GM10248 (cell line): ENCODE measurements at places on chromosomes 11 and 22.

DNA sequence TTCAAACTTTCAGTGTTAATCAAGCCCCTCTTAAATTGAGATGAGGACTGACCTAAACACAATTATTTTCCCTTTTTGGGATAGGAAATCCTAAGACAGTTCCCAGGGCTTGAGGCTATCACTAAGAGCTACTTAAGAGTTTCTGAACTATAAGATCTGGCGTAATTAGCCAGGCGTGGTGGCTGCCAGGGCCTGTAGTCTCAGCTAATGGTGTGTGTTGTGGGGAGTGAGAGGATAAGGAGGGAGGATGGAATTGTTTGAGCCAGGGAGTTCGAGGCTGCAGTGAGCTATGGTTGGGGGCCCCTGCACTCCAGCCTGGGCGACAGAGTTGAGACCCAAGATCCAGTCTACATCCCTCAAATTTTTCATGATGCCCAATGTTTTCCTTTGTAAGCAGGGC, 23.5 kb upstream of the EXPH5 start:
- DNase-seq = no peak

DNA sequence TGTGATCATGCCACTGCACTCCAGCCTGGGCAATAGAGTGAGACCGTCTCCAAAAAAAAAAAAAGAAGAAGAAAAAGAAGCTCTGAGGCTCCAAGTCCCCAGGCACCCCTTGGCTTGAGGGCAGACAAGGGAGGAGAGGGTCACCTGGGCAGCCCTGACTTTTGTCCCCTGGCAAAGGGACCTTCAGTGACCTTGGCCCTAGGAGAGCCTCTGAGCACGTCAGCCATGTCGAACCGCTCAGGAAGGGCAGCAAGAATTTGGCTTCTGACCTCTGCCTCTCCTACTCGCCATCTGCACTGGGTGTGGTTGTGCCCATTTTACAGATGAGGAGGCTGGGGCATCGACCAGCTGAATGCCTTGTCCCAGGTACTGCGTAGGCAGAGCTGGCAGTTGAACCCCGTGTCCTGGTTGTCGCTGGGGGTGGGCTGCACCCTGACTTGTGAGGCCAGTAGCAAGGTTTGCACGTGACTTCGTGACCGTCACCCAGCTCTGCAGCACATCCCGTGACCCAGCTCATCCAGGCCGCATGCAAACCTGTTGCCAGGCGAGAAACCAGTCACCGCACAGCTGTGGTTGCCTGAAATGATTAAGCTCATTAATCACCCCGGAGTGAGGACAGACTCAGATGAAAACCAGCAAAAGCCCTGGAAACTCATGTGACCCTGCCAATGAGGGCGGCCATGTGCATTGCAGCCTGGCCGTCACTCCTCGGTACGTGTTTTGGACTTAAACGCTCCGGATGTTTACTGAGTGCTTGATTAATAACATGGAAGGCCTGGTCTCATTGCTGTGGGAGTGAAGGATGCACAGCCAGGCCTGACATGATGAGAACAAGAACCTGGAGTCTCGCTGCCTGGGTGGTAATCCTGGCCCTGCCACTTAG, 47.7 kb upstream of the PPP6R3 start:
- DNase-seq = no peak

DNA sequence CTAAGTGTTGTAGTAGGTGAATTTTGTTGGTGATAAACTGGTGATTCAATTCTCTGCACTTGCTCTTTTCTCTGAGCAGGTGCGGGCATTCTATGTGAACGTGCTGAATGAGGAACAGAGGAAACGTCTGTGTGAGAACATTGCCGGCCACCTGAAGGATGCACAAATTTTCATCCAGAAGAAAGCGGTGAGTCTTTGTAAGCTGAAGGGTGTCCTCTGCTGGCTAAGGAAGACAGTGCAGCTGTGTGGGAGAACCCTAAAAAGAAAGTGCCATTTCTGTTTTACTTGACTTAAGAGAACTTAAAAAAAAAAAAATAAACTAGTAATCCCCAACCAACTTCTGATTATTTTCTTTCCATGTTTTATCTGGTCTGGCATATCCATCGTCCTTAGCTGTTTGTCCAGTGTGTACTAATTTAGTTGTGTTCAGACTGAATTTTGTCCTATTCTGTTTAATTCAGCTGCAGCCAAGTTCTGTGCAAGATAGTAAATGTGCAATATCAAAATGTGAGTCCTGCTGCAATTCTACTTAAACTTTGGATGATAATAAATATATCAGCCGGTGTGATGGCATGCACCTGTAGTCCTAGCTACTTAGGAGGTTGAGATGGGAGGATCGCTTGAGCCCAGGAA, 29.6 kb downstream of the CAT start:
- DNase-seq = peak; percentile 39

GRCh38 chr11:96373826-96374225, 15.9 kb downstream of the CCDC82 start:
- DNase-seq = no peak

DNA sequence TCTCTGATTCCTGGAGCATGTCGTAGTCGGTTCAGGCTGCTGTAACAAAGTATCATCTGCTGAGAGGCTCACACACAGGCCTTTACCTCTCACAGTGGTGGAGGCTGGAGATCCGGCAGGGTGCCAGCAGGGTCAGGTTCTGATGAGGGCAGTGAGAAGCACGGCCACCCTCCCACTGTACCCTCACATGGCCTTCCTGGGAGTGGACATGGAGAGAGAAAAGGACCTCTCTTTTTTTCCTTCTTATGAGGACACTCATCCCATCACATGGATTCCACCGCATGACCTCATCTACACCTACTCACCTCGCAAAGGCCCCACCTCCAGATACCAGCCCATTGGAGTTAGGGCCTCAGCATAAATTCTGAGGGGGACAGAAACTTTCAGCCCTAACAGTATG, 99.5 kb downstream of the BCR start:
- DNase-seq = no peak
